ENCODE measurements at places on chromosomes 2 and 18.

GRCh38 chr2:35501076-35501475, 854.5 kb upstream of the CRIM1 start:
- no peak overlapping the region for H3K4me3 ChIP-seq
- no peak for DNase-seq
- no peak overlapping the region for H3K27ac ChIP-seq

GRCh38 chr2:54106631-54107454, 8.6 kb upstream of the ACYP2 start:
- H3K36me3 ChIP-seq: no peaks in the 10 kb centered on the region
- H3K27me3 ChIP-seq: peaks cover 6% of the 10 kb centered on the region
- H3K4me1 ChIP-seq: no peaks in the 10 kb centered on the region
- H3K4me3 ChIP-seq: no peak overlapping the region

- H3K4me1 ChIP-seq: peaks cover 12% of the 10 kb centered on the region
- H3K36me3 ChIP-seq: peaks cover 9% of the 10 kb centered on the region
- H3K27me3 ChIP-seq: peaks cover 18% of the 10 kb centered on the region
- H3K27ac ChIP-seq: no peak overlapping the region
- no peak overlapping the region for H3K4me3 ChIP-seq
- DNase-seq: no peak
These were observed 48.7 kb downstream of the TTC39C start for GRCh38 chr18:24063121-24063731.

DNA sequence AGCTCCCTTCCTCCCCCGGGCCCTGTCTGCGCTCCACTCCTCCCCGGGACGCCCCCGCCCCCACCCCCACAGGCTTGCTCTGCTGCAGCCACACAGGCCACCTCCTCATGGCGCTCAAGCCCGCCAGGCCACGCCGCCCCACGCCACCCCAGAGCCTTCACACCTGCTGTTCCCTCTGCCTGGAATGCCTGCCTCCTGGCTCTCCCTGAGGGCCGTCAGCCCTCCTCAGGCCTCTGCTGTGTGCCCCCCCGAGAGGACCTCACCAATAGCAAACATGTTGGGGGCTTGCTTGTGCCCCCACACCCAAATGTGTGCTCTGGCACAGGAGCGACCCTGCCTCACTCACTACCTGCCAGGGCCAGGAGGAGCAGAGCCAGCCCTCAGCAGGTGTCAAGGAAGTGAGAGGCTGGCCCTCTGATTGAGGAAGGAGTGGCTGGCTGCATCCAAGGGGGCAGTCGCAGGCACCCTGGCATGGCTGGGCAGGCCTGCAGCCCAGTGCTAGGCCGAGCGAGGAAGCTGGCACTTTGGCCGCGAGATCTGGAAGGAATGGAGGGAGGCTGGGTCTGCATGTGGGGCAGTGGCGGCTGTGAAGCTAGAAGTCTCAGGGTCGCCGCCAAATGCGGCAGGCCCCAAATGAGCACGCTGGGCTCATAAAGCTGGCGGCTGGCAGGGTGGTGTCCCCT, 86.5 kb downstream of the INHBB start:
- H3K27me3 ChIP-seq: peaks cover 44% of the 10 kb centered on the region
- no peak overlapping the region for H3K27ac ChIP-seq
- H3K36me3 ChIP-seq: no peaks in the 10 kb centered on the region
- no peak for DNase-seq
- H3K4me1 ChIP-seq: no peaks in the 10 kb centered on the region

- H3K4me1 ChIP-seq: peaks cover 19% of the 10 kb centered on the region
- no peak for DNase-seq
- peaks cover 14% of the 10 kb centered on the region for H3K36me3 ChIP-seq
These were observed 102.1 kb downstream of the LRP2 start for GRCh38 chr2:169260246-169260645.

GRCh38 chr2:29880084-29880483, 41.3 kb downstream of the ALK start:
- no peaks in the 10 kb centered on the region for H3K4me1 ChIP-seq
- H3K27me3 ChIP-seq: peaks cover 4% of the 10 kb centered on the region
- no peak overlapping the region for H3K27ac ChIP-seq
- H3K4me3 ChIP-seq: no peak overlapping the region
- no peaks in the 10 kb centered on the region for H3K36me3 ChIP-seq
- DNase-seq: no peak

GRCh38 chr2:219557791-219558785, 13.3 kb downstream of the OBSL1 start:
- no peak overlapping the region for H3K27ac ChIP-seq
- peaks cover 12% of the 10 kb centered on the region for H3K27me3 ChIP-seq
- H3K4me1 ChIP-seq: peaks cover 11% of the 10 kb centered on the region
- H3K4me3 ChIP-seq: no peak overlapping the region
- H3K36me3 ChIP-seq: peaks cover 15% of the 10 kb centered on the region

- no peaks in the 10 kb centered on the region for H3K27me3 ChIP-seq
- H3K4me3 ChIP-seq: no peak overlapping the region
- H3K4me1 ChIP-seq: no peaks in the 10 kb centered on the region
- no peak overlapping the region for H3K27ac ChIP-seq
- no peak for DNase-seq
- no peaks in the 10 kb centered on the region for H3K36me3 ChIP-seq
These were observed 436.8 kb upstream of the CWC22 start for GRCh38 chr2:180443888-180444287.

- no peaks in the 10 kb centered on the region for H3K36me3 ChIP-seq
- H3K4me3 ChIP-seq: peak overlapping the region; percentile 80
- peak overlapping the region; percentile 98 for H3K27ac ChIP-seq
- no peaks in the 10 kb centered on the region for H3K27me3 ChIP-seq
These were observed 912 bp upstream of the FBXO11 start for GRCh38 chr2:47907039-47907781.

- no peak overlapping the region for H3K4me3 ChIP-seq
- no peaks in the 10 kb centered on the region for H3K27me3 ChIP-seq
- H3K27ac ChIP-seq: no peak overlapping the region
- peaks cover 1% of the 10 kb centered on the region for H3K4me1 ChIP-seq
- H3K36me3 ChIP-seq: no peaks in the 10 kb centered on the region
- no peak for DNase-seq
These were observed 92.2 kb upstream of the DPP10 start for GRCh38 chr2:114350186-114350725.

DNA sequence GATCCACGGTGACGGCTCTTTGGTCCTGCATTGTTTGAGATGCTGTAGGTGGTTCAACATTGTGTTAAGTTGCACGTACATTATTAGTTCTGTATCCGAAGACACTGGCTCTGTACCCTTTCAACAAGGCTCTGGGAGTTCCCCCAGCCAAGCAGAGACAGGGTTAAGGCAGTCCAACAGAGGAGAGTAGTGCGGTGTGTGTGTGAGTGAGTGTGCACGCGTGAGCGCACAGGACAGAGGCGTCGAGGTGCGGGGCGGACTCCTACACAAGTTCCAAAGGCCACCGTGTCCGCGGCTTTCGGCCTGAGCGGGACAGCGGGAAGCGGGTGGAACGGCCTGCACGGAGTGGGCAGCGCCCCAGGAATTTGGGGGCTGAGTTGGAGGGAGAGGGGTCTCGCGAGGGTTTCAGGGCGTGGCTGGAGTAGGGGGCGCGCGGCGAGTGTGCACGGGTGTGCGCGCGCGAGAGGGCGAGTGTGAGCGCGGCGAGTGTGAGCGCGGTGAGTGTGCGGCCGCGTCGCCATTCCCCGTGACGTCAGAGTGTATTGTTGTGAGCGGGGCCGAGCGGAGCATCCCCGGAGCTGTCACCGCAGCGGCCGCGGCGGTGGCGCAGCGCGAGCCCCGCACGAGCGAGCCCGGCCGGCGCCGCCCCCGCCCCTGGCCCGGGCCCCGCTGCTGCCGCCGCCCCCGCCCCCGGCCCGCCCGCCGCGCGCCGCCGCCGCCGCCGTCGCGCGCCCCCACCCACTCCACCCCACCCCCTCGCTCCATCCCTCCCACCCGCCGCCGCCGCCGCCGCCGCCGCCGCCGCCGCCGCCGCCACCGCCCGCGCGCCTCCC, at the start of gene ASXL3:
ASXL3 (plus strand) TSS at position 535 of the 833 bp plus-strand sequence. CDS start 413 bp downstream, outside the sequence.
- H3K4me1 ChIP-seq: peaks cover 11% of the 10 kb centered on the region
- peak; percentile 52 for DNase-seq
- H3K27me3 ChIP-seq: peaks cover 8% of the 10 kb centered on the region
- no peaks in the 10 kb centered on the region for H3K36me3 ChIP-seq
- peak within 1 kb of the TSS; percentile 97 for H3K4me3 ChIP-seq
- H3K27ac ChIP-seq: peak within 1 kb of the TSS; percentile 100

- DNase-seq: no peak
- H3K27me3 ChIP-seq: peaks cover 9% of the 10 kb centered on the region
- H3K4me3 ChIP-seq: no peak overlapping the region
- no peaks in the 10 kb centered on the region for H3K36me3 ChIP-seq
- H3K27ac ChIP-seq: no peak overlapping the region
These were observed 670 bp downstream of the GKN1 start for GRCh38 chr2:68974946-68975665.

- no peak overlapping the region for H3K4me3 ChIP-seq
- no peak for DNase-seq
- H3K36me3 ChIP-seq: no peaks in the 10 kb centered on the region
- peaks cover 72% of the 10 kb centered on the region for H3K27me3 ChIP-seq
- no peaks in the 10 kb centered on the region for H3K4me1 ChIP-seq
- H3K27ac ChIP-seq: no peak overlapping the region
These were observed 2.1 kb downstream of the POMC start for GRCh38 chr2:25165992-25166875.

- no peak for DNase-seq
- no peaks in the 10 kb centered on the region for H3K36me3 ChIP-seq
- no peak overlapping the region for H3K27ac ChIP-seq
- H3K4me3 ChIP-seq: no peak overlapping the region
These were observed 97.9 kb upstream of the ATL2 start for GRCh38 chr2:38474715-38475566.

DNA sequence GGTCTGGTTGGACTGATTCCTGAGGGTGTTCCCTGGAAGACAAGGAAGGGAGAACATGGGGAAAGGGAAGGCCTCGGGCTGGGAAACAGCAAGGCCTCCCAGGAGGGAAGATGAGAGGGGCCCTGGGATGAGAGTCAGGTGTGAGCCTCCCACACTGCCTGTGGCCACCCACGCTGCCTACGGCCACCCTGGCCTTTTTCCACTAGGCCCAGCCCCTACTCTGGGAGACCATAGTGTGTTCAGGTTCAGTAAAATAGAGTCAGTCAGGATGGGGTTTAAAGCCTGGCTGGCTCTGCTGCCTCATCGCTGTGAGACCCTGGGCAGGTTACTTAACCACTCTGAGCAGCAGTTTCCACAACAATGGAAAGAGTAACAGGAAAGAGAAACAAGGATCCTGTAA, 47.7 kb upstream of the MAL start:
- no peak overlapping the region for H3K27ac ChIP-seq
- H3K4me1 ChIP-seq: no peaks in the 10 kb centered on the region
- H3K27me3 ChIP-seq: peaks cover 20% of the 10 kb centered on the region
- no peak overlapping the region for H3K4me3 ChIP-seq
- DNase-seq: no peak
